Hindlimb muscle (tissue), 1 donor: ENCODE measurements at places on chromosomes 11 and 22. TPM values are rescaled to one million over a fixed set of nuclear protein-coding genes. Genes with fewer than 3 reads are reported as not detected.

GRCh38 chr11:1339066-1339675 lies 29.7 kb upstream of the TOLLIP start:
- no peak for DNase-seq

GRCh38 chr22:43750751-43751150 lies 61.4 kb downstream of the EFCAB6 start:
- DNase-seq, result no peak

- no peak for DNase-seq
Measured at GRCh38 chr22:40116496-40117200, 61.1 kb upstream of the TNRC6B start.

GRCh38 chr22:20105456-20106204 lies 10.3 kb upstream of the RANBP1 start:
- no peak for DNase-seq

DNA sequence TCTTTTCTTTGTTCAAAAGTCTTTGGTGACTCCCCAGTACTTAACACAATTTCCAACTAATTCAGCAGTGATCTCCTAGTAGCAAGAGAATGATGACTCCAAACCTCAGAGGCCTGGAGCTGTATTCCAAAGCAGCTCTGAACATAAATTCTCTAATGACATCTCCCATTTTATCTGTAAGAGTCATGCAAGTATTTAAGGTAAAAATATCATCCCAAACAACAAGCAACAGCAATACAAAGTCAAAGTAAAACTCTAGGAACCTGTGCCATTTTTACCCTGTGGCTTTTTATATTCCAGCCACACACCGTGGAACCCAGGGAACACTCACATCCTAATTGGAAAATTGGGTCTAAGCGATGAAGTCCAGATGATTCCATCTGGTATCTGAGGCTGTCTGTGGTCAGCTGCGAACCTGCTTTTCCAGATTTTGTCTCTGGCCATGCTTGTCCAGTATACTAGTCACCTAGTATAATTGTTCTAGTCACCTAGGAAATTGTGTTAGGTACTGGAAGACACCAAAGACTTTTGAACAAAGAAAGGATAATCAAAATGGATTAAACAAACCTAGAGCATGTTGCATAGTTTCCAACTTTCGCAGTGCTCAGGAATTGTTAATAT lies 92.3 kb upstream of the SLC25A18 start:
- no peak for DNase-seq

DNA sequence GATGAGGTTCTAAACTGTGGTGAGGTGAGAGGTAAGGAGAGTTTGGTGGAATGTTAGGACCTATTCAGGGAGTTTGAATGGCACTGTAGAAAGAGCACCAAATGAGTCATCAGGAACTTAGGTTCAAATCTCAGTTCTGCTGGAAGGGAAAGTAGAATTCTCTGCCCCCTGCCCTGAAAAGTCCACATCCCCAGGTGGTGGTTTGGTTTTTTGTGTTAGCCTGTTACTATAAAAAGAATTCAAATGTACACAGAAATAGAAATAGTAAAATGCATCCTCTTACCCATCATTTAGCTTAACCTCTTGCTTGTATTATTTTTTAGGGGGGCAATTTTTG lies 20.2 kb downstream of the PPFIBP2 start:
- no peak for DNase-seq

DNA sequence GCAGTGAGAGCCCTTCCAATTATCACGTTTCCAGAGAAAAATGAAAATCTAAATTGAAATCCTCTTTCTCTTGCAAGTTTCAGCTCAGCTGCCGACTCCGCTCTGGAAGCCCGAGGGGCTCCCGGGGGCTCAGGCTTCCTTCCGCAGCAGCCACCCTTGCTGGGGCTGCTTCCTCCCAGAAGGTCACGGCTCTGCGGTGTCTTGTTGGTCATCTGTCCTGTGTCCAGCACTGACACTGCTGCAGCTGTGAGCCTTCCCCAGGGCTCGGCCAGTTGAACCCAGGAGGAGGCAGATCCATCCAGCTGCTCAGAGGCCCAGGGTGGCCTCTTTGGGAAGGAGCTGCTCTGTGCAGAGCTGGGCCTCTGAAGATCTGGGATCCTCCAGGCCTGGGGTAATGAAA lies 1337.2 kb downstream of the TBC1D22A start:
- no peak for DNase-seq

- DNase-seq, result peak; percentile 39
Measured at GRCh38 chr11:12556155-12556554, 118.1 kb upstream of the TEAD1 start.

- no peak for DNase-seq
Measured at GRCh38 chr22:43734370-43735150, 77.5 kb downstream of the EFCAB6 start.

GRCh38 chr11:83836065-83836464 lies 549.9 kb upstream of the CCDC90B start:
- DNase-seq, result no peak

DNA sequence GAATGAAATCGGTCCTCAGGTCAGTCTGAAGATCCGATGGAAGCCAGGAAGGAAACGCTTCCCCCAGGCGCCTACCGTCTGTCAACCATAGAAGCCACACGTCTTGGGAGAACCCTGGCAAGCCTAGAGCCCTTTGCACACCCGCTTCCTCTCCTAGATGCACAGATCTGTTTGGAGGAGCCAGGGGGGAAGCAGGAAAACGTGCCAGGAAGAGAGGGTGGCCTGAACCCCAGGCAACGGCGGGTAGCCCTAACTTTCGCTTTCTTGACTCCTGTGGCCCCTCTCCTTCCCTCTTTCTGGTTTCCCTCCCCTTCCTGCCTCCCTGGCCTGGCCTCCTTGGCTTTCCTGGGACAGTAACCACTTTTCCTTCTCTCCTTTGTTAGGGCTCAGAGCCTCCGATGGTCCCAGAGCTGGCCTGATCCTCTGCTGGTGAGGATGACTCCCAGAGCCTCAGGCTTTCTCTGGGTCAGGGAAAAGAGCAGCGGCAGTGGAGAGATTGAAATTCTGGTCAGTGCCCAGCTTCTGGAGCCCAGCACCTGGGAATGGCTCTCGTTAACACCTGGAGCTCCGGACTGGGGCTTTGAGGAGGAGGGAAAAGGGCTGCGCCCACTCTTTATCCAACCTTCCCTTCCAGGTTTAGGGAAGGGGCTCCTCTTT lies 2.1 kb downstream of the FXYD6 start:
- DNase-seq, result no peak

- DNase-seq, result no peak
Measured at GRCh38 chr11:32432565-32432964, 2.8 kb downstream of the WT1 start.

DNA sequence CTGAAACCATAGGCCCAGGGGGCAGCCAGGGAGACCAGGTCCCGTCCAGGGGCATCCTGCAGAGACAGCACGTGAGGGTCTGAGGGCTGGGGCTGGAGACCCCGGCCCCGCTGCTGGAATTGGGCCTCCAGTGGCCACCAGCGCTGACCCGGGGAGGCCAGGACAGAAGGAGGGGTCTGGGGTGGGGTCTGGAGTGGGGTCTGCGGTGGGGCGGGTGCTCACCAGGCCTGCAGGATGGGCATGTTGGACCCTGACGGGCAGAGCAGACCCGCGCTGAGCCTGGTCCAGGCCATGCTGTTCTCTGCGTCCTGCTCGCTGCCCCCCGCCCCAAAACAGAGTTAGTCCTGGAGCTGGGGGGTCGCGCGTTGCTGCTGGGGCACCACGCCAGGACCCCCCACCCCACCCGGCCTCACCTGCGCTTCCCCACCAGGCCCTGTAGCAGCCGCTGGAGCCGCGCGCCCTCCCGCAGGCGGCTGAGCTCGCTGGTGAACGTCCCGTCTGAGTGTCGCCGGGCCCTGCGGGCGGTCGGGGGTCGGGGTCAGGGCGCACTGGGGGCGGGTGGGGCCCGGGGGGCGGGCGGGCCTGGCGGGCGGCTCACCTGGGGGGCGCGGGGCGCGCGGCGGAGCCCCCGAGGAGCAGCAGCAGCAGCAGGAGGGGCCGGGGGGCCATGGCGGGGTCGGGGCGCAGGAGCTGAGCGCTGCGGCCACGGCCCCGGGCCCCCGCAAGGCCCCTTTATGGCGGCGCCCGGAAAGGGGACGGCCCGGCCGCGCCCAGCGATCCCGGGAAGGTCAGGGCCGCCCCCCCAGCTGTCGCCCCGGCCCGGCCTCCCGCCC lies at the start of gene SCT:
Gene SCT, minus strand, starts transcription at position 707 of the 833 bp plus-strand sequence. Its CDS starts 38 bp downstream, at position 669.
- DNase-seq, result no peak

DNA sequence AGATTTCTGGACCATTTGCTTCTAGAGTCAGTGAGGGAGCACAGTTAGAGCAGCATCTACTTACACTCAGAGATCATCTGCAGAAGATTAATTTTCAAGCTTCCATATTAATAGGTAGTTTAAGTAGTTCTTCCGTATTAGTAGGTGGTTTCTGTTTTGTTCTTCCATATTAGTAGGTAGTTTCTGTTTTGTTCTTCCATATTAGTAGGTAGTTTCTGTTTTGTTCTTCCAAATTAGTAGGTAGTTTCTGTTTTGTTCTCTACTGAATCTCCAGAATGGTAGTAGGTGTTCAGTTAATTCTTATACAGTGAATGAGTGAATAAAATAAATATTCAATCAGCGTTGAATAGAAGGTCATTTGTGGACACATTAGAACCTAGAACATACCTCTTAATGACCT lies 175.7 kb downstream of the TMEM135 start:
- no peak for DNase-seq

GRCh38 chr22:42702675-42703074 lies 18.0 kb downstream of the A4GALT start:
- DNase-seq, result no peak

- no peak for DNase-seq
Measured at GRCh38 chr11:78163828-78164227, 24.4 kb upstream of the ALG8 start.

The HBG1 gene
- polyA plus RNA-seq, result 7.3 TPM

The MS4A14 gene
- polyA plus RNA-seq, result 0.65 TPM

The HIC2 gene
- polyA plus RNA-seq, result 5.6 TPM
